MCF 10A (cell line): ENCODE measurements at places on chromosomes 16 and 17. TPM values are rescaled to one million over a fixed set of nuclear protein-coding genes. Genes with fewer than 3 reads are reported as not detected.
A peak's percentile ranks its signal among the peaks of the same experiment; 100 is the strongest.

DNA sequence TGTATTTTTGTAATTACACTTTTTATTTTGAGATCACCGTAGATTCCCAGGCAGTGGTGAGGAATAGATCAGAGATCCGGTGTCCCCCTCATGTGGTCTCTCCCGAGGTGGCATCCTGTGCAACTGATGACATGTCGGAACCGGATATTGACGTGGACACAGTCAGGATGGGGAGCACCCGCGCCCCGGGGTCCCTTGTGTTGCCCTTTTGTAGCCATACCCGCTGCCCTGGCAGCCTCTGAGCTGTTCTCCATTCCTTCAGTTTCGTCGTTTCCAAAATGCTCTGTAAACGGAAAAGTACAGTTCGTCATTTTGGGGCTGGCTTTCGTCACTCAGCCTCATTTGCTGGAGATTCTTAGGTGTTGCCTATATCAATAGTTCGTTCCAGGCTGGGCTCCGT lies 14.2 kb downstream of the JPH3 start:
- peaks cover 32% of the 10 kb centered on the region for H3K27me3 ChIP-seq
- DNase-seq = no peak
- H3K4me3 ChIP-seq = no peak overlapping the region
- H3K36me3 ChIP-seq = no peaks in the 10 kb centered on the region
- no peaks in the 10 kb centered on the region for H3K4me1 ChIP-seq

DNA sequence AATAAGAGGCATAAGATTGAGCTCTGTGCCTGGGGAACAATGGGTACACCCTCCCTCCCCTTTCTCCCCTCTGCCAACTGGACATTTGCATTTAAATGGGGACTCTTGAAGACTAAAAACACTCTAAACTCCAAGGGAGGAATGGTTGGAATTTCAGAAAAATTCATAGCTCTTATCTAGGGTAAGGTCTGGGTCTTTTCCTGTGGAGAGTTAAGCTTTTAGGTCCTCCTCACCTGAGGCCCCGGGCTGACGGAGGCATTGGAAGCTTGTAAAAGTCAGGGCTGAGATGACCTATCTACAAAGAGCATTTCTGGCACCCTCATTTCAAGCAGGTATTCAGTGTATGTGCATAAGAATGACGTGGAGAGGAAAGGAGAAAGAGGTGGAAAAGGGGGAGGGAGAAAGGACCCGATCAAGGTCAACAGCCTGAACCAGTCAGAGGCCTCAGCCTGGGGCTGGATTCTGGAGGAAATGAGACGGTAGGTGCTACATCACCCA lies 78.0 kb downstream of the RAP1GAP2 start:
- H3K36me3 ChIP-seq = no peaks in the 10 kb centered on the region
- H3K27me3 ChIP-seq = no peaks in the 10 kb centered on the region
- H3K27ac ChIP-seq = no peak overlapping the region
- H3K4me3 ChIP-seq = no peak overlapping the region
- no peaks in the 10 kb centered on the region for H3K4me1 ChIP-seq

GRCh38 chr17:37792787-37793186 lies 47.9 kb upstream of the HNF1B start:
- no peak overlapping the region for H3K27ac ChIP-seq
- H3K4me3 ChIP-seq = no peak overlapping the region

DNA sequence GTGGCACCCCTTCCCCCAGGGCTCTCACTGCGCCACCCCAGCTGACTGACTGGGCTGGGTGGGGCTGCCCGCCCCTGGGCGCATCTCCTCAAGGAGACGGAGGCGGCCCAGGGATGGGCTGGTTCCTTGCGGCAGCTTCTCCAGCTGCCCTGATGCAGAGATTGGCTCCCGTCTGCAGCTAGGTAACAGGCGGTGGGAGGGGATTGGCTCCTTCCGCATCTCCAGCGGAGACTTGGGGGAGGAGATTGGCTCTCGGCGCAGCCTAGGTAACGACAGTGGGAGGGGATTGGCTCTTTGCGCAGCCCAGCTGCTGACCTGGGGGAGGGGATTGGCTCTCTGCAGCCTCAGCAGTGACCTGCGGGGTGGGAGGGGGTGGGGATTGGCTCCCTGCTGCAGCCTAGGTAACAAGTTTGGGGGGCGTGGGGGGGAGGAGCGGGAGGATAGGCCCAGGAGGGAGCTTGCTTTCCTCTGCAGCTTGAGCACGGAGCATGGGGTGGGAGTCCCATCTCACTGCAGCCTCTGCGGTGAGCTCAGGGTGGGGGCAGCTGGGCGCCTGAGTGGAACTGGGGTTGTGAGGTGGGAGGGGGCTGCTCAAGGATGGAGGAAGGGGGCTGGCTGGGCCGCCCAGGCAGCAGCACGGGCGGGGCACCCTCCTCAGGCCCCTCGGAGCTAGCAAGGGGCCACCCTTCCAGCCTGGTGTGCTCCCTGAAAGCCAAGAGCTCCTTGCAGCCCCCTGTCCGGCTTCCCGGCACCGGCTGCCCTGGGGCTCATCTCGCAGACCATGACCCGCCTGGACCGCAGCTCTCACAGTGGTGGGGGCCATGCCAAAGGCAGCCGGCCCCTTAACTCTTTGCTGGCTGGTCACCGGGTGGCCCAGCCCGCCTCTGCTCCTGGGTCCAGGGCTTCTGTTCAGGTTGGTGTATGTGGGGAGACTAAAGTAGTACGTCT lies 6.4 kb downstream of the NFE2L1 start:
- H3K36me3 ChIP-seq = peaks cover 89% of the 10 kb centered on the region
- DNase-seq = peak; percentile 76
- peak overlapping the region; percentile 91 for H3K4me3 ChIP-seq
- peak overlapping the region; percentile 93 for H3K27ac ChIP-seq

- H3K4me1 ChIP-seq = peaks cover 2% of the 10 kb centered on the region
- H3K27ac ChIP-seq = no peak overlapping the region
- peaks cover 18% of the 10 kb centered on the region for H3K36me3 ChIP-seq
- no peak for DNase-seq
- H3K27me3 ChIP-seq = no peaks in the 10 kb centered on the region
Measured at GRCh38 chr17:2070241-2071023, 15.5 kb downstream of the HIC1 start.

DNA sequence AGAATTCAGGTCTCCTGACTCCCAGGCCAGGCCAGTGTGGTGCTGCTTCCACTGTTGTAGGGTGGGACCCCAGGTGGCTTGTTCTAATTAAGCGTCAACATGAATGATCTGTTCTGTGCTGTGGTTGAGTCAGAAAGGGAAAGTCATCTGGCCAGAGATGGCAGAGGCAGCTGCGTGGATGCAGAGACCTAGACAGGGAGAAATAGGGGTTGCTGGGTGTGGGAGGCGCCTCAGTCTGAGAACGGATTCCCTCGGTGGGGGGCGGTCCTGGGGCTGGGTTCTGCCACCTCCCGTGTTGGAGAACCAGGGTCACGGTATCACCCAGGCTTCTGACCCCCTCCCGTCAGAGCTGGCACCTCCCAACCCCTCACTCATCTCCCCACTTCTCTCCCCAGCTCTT lies 5.6 kb downstream of the FBRS start:
- peaks cover 79% of the 10 kb centered on the region for H3K36me3 ChIP-seq
- peaks cover 15% of the 10 kb centered on the region for H3K4me1 ChIP-seq
- no peak for DNase-seq
- H3K27me3 ChIP-seq = no peaks in the 10 kb centered on the region
- H3K4me3 ChIP-seq = no peak overlapping the region

DNA sequence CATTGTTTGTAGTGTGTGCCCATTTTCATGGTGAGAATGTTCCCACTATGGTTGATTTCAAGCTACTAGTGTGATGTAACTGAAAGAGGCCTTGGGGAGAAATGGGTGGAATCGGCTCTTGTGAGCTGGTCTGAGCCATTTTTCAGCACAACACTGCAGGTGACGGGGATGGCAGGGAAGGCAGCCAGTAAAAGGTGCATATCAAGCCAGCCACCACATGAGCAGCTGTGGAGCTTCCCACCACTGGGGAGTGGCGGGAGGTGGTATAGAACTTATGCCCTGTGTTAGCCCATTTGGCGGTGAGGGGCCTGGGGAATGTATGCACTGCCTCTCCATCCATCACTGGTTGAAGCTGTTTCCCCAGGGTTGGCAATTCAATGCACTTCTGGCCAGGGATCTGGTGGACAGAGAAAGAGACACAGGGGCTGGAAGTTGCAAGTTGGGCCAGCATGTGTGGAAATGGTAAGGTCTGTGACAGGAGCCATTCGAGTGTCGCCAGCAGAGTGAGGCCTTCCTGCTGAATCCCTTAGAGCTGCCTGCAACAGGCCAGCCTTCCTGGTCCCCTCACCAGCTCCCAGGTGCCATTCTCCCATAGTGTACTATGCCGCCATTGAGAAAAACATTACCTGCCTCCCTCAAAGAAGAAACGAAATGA lies 31.7 kb upstream of the BRD7 start:
- no peak overlapping the region for H3K4me3 ChIP-seq
- H3K36me3 ChIP-seq = no peaks in the 10 kb centered on the region
- H3K4me1 ChIP-seq = peaks cover 28% of the 10 kb centered on the region
- H3K27ac ChIP-seq = no peak overlapping the region
- DNase-seq = no peak
- no peaks in the 10 kb centered on the region for H3K27me3 ChIP-seq

GRCh38 chr16:15972046-15972868 lies 22.8 kb downstream of the ABCC1 start:
- H3K4me1 ChIP-seq = peaks cover 40% of the 10 kb centered on the region
- DNase-seq = no peak

DNA sequence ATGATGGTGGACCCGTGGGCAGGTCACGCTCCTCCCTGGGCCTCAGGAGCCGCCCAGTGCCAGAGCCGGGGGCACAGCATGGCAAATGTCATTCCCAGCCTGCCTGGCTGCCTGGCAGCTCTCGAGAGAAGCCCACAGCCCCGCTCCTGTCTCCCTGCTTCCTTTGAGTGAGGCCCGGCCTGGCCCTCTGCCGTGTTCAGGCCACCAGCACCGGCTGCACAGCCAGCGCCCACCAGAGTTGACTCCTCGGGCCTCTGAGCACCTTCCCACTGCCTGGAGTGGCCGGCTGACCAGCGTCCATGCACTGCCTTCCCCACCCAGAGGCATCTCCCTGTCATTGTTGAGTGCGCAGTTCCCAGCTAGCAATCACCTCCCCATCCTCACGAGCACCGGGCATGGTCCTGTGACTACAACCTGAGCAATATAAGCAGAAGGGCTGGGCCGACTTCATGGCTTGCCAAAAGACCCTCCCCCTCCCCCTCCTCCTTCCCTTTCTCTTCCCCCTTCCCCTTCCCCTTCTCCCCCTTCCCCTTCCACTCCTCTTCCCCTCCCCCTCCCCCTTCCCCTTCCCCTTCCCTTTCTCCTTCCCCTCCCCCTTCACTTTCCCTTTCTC lies 11.9 kb upstream of the SLC38A10 start:
- no peak overlapping the region for H3K27ac ChIP-seq
- no peak overlapping the region for H3K4me3 ChIP-seq
- no peaks in the 10 kb centered on the region for H3K27me3 ChIP-seq

- H3K27ac ChIP-seq = no peak overlapping the region
- H3K4me3 ChIP-seq = no peak overlapping the region
- H3K4me1 ChIP-seq = peaks cover 4% of the 10 kb centered on the region
- peaks cover 34% of the 10 kb centered on the region for H3K27me3 ChIP-seq
- H3K36me3 ChIP-seq = no peaks in the 10 kb centered on the region
- no peak for DNase-seq
Measured at GRCh38 chr16:88099563-88099890, 148.3 kb downstream of the BANP start.

DNA sequence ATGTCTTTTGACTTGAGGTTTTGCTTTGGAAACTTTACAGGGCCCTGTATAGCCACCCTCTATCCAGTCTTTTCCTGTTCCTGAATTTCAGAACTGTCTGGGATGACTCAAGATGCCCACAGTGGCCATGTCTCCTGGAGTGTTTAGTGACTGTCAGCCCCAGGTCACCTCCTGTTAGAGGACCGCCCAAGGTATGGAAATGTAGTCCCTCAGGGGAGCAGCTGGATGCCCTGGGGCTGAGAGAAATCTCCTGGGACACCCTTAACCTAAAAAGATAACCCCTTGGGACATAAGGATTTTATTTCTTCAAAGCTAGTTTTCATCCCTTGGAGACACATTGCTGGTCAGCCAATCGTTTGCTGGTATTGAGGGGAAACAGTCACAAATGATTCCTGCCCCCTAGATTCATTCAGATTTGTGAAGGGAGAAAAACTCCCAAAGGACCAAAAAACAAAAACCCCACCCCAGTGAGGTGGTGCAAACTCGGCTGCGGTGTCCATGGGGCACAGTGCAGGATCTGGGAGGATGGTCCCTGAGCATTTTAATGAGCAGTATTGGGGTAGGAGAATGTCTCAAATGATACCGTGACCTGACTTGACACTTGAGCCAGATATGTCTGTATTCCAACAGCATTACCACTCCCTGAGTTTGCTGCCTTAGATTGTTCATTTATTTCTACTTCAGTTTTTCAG lies 1.7 kb downstream of the ZNF267 start:
- peak overlapping the region; percentile 91 for H3K4me3 ChIP-seq
- DNase-seq = peak; percentile 24
- no peaks in the 10 kb centered on the region for H3K27me3 ChIP-seq
- H3K36me3 ChIP-seq = peaks cover 27% of the 10 kb centered on the region

- H3K36me3 ChIP-seq = peaks cover 4% of the 10 kb centered on the region
- peak; percentile 38 for DNase-seq
- no peak overlapping the region for H3K27ac ChIP-seq
- no peak overlapping the region for H3K4me3 ChIP-seq
Measured at GRCh38 chr16:85420501-85421337, 192.4 kb upstream of the GSE1 start.

DNA sequence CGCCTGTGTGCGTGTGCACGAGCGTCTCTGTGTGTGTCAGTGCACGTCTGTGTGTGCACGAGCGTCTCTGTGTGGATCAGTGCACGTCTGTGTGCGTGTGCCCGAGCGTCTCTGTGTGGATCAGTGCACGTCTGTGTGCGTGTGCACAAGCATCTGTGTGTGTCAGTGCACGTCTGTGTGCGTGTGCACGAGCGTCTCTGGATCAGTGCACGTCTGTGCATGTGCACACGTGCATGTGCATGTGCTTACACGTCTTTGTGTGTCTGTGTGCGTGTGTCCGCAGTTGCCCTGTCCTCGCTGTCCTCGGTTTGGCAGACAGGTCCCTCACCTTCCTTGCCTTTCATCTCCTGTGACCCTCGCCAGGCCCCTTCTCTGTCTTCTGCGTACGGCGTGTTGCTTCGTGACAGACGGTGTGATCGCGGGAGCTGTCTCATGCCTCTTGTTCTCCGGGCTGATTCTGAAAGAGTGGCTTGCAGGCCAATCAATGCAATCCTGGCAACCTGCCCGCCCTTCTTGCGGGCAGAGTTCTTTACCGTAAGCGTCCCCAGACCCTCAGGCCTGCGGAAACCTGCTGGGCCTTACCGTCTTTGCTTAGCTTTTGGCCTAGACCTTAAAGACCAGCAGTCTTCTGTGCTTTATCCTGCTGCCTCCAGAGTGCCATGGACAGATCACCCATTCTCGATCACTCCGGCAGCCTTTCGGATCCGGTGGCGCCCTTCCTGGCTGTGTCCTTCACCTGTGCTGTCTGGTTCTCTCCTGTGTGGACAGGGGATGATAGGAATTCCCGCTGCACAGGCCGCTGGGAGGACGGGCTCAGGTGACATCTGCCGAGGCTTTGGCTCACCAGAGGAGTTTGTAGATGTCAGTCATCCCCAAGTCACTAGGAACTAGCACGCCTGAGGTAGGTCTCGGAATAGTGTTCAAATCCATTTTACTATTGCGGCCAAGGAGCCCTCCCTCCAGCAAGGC lies 18.5 kb downstream of the MLYCD start:
- H3K27ac ChIP-seq = no peak overlapping the region
- peaks cover 29% of the 10 kb centered on the region for H3K36me3 ChIP-seq
- no peak for DNase-seq
- H3K4me3 ChIP-seq = no peak overlapping the region
- H3K4me1 ChIP-seq = no peaks in the 10 kb centered on the region

The FHOD1 gene
- 12.1 and 14.7 TPM in 2 replicates for total RNA-seq

The KRTAP4-5 gene
- total RNA-seq = not detected in 2 replicates

The EEF2KMT gene
- total RNA-seq = 16.5 and 25.8 TPM in 2 replicates

The CNGB1 gene
- 0.17 TPM in 1 of 2 replicates, not detected in the other for total RNA-seq

The ITGA3 gene
- total RNA-seq = 588 and 717 TPM in 2 replicates

The CLEC3A gene
- not detected in 2 replicates for total RNA-seq

The TBC1D3H gene
- not detected in 2 replicates for total RNA-seq

The AGRP gene
- total RNA-seq = not detected in 2 replicates

The MT4 gene
- total RNA-seq = not detected in 2 replicates

The TBC1D28 gene
- not detected in 2 replicates for total RNA-seq
